RWPE1 (cell line): ENCODE measurements at places on chromosomes 13 and 19.

DNA sequence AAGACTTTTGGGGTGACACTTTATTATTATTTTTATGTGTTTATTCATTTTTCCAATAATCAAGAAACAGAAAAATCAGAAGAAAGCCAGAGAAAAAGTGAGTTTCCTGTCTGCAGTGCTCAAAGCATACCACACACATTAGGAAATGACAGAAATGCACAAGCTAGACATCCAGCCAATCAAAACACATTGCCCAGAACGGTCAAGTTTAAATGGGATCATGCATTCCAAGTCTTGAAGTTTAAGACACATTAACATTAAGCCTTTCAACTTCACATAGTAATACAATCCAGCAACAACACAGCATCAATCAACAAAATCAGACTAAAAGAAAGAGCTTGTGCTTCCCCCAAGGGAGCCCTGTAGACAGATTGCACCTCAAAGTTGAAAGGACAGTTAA, 28.7 kb upstream of the MEDAG start:
- no peak for DNase-seq

GRCh38 chr19:5349041-5349440, 8.4 kb upstream of the PTPRS start:
- DNase-seq: no peak

DNA sequence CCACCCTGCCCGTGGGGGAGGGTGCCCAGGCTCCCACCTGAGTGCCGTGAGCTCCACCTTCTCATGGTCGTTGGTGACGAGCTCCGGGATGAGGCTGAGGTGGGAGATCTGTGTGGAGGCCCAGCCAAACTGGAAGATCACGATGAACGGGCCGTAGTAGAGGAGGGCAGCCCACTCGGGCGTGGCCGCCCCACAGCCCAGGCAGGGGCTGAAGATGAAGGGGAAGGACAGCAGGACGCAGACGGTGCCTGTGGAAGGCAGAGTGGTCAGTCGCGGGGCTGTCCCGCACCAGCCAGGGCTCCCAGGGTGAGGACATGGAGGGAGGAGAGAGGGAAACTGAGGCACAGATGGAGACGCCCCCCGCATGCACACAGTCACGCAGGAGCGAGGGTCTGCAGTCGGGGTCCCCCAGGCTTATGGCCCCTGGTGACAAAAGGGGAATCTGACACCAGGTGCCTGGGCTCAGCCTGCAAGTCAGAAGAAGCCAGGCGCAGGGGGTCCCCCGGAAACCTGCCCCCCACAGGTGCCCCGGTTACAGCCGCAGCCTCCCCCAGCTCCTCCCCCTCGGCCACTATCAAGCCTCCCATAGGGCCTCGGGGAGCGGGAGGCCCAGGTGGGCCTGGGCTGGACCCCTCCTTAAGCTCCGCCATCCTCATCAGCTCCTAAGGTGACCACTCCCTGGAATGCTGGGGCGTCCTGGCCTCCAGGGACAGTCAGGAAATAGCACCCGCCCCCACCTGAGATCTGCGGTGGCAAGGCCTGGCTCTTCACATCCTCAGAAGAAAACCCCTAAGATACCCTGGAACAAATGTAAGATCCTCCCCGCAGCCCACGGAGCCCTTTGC, 6.2 kb downstream of the MFSD12 start:
- DNase-seq: no peak

DNA sequence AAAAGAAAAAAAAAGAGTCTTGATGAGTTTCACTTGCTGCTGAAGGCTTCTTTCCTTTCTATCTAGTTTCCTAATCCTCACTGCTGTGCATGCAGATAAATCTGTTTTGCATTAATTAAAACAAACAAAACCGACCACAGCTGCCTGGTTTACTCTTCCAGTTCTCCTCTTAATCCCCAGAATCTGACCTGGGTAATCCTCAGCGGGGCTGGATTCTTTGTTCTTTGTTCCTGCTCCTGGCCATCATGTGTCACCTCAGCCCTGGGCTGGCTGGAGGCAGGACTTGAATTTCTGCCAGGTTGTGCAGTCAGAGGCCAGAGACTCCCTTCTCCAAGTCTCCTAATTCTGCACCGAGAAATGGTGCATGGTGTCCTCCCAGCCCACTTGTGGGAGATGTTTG, 52.2 kb upstream of the CYP4F8 start:
- no peak for DNase-seq

DNA sequence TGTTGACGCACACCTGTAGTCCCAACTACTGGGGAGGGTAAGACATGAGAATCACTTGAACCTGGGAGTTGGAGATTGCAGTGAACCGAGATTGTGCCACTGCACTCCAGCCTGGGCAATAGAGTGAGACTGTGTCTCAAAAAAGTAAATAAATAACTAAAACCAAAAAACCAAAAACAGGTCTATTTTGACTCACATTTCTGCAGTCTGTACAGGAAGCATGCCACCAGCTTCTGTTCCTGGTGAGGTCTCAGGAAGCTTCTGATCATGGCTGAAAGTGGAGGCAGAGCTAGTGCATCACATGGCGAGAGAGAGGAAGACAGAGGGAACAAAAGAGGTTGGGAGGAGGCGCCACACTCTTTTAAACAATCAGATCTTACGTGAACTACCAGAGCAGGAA, 142.5 kb downstream of the ITGBL1 start:
- DNase-seq: no peak

DNA sequence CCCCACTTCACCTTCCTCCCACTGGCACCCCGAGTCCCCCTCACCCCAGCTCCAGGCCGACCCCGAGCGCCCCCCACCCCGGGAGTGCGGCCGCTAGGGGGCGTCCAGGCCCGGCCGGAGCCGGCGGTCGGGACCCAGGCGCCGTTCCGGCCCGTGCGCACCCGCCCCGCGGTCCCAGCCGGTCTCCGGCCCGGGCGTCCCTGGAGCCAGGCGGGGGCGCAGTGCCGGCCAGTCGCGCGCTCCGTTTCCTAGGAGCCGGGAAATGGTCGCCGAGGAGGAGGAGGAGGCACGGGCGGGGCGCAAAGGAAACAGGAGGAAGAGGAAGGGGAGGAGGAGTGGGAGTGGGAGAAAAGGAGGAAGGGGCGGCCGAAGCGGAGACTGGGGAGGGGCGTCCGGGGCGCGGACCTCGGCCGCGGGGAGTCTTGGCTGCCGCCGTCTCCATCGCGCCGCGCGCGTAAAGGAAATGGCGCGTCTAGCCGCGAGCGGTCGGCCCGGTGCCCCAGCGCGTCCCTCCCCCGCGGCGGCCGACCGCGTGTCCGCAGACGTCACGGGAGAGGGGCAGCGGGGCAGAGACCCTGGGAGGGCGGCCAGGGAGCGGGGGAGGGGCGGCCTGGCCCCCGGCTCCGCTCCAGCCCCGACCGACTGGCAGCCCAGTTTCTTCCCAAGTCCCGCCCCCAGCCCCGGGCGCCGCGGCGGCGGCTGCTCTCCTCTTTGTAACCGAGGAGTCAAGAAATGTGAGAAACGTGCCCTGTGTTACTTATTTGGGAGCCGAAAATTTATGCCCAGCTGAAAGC, 1.1 kb upstream of the KCTD15 start:
- peak; percentile 82 for DNase-seq

DNA sequence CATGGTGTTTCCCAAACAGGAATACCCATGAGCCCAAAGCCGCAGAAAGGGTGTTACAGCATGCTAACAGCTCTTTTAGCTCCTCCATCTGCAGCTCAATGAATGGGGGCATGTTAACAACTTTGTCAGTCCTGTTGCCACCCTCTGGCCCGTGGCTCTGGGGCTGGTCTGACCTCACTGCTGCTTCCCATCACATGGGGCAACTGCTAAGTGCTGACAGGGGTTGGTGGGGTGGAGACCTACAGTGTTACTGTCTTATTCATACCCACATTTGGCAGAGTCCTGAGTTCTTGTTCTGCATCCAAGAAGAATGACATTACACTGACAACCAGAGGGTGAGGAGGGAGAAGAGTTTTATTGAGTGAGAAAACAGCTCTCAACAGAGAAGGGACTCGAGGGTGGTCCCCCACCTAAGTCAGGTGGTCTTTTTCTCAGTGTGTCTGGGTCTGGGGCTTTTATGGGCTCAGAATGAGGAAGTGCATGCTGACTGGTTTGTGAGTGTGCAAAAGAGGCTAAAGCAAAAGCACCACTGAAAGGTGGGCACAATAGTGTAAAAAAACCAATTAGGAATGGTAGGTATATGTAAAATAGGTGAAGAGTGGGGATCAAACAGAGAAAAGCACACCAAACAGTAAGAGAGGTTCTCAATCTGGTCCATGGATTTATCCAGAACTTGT, 1952.0 kb upstream of the PCDH20 start:
- no peak for DNase-seq

- DNase-seq: no peak
Measured at GRCh38 chr19:1384085-1384462, 367 bp downstream of the NDUFS7 start.

DNA sequence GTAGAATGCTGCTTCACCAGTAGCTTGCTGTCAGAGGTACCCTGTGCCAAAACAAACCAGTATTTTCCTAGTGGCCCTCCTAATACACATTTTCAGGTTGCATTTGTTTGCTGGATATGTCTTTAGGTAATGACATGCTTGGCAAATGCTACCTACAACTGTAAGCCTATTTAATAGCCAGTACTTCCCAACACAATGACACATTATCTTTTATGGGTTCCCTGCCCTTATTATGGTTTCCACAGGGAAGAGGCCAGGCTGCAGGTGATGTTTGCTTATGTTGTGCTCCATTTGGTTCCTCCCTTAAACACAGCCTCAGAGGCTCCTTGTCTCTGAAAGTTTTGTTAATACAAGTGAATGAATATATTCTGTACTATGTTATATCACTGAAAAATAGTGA, 24.7 kb downstream of the FRY start:
- DNase-seq: no peak

GRCh38 chr13:72953391-72953965, 105.3 kb upstream of the KLF5 start:
- DNase-seq: no peak

DNA sequence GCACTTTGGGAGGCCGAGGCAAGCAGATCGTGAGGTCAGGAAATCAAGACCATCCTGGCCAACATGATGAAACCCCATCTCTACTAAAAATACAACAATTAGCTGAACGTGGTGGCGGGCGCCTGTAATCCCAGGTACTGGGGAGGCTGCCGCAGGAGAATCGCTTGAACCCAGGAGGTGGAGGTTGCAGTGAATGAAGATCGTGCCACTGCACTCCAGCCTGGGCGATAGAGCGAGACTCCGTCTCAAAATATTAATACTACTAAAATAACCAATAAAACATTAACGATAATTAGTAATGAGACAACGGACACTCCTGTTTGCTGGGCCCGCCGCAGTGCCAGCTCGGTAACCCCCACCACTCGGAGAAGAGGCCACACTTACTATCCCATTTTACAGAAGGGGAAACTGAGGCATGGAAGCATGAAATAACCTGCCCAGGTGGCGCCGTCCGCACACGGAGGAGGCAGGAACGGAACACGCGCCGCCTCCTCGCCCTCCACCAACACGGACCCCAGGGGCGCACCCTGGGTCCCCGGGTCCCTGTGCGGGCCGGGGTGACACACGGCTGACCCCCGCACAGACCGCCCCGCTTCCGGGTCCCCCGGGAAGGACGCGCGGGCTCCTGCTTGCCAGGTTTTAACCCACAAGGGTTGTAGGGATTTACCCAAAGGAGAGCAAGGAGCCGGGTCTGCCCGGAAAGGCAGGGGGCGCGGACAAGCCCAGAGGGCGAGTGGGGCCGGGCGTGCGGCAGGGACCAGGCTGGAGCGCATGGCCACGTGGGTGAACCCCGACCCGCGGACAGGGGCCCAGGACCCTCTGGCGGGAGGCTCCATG, 1.6 kb downstream of the R3HDM4 start:
- DNase-seq: no peak

DNA sequence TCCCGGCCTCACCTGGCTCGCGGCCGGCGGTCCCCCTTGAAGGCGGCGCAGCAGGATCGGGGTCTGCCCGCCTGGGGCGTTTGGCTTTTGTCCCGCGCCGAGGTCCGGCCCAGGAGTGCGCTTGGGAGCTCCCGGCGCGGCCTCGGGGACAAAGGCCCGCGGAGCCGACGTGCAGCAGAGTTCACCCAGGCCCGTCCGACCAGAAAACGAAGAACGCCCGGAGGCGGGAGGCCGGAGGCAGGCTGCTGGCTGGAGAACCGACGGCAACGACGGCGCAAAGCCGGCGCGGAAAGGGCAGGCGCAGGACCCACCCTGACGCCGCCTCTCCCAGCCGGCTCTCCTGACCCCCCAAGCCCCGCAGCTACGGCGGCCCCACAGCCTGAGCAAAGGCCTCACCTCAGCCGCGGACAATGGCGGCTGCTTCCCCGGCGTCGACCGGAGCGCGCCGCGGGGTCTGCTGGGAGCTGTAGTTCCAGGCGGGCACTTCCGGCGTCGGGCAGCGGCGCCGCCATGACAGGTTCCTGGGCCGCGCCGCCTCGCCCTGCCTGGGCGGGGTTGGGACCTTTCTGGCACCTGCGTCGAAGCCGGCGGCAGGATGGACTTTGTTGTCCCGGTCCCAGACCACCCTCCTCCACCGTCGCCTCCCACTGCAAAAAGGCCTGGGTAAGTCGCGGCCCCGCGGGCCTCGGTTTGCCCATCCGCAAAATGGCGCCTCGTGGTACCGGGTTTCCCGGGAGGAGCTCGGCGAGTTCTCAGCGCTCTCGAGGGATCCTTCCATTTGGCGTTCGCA, at the start of gene ZNF606:
Gene ZNF606 (minus strand): TSS at position 437 of the 790 bp plus-strand sequence. CDS start 1,501 bp downstream, outside the sequence.
- peak; percentile 81 for DNase-seq

- DNase-seq: no peak
Measured at GRCh38 chr19:46926170-46927071, 65.6 kb downstream of the ARHGAP35 start.

DNA sequence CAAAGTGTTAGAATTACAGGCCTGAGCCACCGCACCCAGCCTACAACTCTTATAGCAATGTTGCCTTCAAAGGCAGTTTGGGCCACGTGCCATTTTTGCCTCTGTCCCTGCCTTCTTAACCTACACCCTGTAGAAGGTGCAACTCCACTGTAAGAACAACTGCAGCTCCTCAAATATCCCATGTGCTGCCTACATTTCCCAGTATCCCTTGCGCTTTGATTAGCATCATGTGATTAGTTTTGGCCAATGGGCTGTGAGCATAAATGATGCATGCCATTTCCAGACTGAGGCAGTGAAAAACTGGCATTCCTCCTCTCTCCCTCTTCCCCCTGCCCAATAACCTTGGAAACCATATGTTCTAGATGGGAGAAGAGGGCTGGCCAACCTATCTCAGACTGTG, 75.2 kb upstream of the MRI1 start:
- peak; percentile 53 for DNase-seq

DNA sequence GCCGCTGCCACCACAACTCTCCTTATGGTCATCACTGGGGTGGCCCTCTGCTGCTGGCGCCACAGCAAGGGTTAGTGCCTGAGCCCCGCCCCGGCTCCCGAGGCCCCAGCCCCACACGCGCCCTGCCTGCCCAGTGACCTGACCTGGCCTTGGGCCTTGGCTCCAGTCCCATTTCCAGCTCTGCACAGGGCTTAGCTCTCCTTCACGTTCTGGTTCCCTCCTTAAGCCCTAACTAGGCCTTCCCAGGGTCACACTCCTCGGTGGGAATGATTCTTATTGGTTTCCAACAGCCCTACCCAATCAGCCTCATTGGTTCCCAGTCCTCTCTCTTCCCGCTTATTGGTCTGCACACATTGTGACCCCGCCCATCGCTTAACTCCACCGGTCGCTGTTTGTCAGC, 5.8 kb downstream of the KIRREL2 start:
- DNase-seq: no peak

DNA sequence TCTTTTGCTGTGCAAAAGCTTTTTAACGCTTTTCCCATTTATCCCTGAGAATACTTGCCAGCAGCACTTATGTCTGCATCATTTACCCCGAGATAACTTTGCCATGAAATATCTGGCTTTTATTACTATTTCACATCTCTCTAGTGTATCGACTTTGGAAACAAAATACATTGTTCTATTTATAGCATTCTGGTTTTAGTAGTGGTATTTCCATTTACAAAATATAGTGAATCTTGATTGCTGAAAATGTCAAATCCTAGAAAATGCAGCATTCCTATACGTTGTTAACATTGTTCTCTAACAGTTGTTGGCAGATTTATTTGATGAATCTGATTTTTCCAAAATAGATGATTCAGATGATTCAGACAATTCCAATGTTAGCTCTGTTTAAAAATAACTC, 189.3 kb upstream of the SPRY2 start:
- DNase-seq: no peak
